Stimulated activated CD4-positive, alpha-beta T cell treated with anti-CD3 and anti-CD28 coated beads, Interleukin-2, amount 100 ng/mL, for 48 hours (primary cell): ENCODE measurements at places on chromosomes 3 and 15.

DNA sequence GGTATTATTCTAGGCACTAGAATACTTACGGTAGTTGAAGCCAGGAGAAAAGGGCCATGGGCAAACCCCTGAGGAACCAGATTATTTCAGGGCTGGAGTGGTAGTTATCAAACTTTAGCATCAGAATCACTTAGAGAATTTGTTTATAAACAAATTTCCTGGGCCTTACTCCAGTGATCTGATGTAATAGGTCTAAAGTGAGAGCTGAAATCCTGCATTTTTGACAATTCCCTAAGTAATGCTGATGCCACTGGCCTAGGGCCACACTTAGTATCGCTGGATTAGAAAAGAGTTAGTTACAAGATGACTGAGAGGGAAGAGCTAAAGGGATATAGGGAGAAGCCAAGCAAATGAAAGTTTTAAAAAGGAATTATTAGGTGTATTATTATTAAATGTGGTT, 412.5 kb upstream of the THRB start:
- DNase-seq = no peak

DNA sequence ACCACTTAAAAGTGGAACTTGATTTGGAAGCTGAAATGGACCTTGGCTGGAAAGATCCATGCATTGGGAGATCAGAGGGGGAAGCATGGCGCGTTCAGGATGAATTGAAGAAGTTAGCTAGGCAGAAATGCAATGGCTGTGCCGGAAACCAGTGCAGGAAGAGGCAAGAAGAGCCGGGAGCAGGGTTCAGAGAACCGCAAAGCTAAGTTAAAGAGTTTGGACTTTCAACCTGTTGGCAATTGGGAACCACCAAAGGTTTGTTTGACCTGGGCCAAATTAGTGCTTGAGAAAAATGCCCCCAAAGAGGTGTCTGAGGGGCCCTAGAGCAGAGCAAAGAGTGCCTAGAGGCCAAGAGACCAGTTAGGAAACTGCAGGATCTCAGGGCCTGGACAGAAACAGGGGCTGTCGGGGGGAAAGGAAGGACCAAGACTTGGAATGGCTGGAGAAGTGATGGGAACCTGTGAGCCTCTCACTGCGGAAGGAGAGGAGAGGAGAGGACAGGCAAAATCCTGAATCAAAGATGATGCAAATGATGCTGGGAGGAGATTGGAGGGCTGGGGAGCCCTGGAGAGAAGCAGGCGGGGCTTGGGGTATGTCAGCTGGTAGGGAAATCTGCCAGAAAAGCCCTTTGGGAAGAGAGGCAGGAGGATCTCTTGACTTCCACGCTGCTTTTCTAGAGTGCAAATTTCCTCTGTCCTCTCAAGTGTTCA, 49.3 kb downstream of the FAM174B start:
- no peak for DNase-seq

DNA sequence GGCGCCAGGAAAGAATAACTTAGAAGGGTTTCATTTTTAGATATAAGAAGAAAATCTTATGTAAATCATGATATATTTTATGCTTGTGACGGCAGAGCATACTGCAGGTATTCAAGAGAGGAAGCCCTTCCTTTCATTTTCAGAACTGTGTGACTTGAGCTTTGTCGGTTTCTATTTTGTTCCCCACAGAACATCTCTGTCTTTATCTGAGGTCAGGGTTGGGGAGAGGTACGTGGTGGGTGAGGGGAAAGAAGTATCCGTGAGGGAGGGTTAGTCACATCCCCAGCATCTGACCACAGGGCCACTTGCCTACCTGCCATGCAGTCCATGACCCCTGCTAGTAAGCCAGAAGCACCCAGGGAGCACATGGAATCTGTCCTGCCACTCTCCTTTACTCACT, 126.5 kb downstream of the DGKG start:
- DNase-seq = no peak

DNA sequence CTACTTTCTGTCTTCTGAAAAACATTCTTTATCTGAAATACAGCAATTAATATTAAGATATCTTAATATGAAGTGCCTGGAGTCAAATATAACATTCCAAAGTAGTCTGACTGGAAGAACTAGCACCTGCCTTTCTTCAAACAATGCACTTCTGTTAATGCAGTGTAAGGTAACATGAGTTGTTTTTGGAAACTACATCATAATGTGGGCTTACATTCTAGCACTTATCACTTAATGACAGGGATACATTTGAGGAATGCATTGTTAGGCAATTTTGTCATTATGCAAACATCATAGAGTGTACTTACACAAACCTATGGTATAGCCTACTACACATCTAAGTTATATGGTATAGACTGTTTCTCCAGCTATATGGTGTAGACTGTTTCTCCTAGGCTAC, 49.2 kb downstream of the SLC15A2 start:
- DNase-seq = no peak

DNA sequence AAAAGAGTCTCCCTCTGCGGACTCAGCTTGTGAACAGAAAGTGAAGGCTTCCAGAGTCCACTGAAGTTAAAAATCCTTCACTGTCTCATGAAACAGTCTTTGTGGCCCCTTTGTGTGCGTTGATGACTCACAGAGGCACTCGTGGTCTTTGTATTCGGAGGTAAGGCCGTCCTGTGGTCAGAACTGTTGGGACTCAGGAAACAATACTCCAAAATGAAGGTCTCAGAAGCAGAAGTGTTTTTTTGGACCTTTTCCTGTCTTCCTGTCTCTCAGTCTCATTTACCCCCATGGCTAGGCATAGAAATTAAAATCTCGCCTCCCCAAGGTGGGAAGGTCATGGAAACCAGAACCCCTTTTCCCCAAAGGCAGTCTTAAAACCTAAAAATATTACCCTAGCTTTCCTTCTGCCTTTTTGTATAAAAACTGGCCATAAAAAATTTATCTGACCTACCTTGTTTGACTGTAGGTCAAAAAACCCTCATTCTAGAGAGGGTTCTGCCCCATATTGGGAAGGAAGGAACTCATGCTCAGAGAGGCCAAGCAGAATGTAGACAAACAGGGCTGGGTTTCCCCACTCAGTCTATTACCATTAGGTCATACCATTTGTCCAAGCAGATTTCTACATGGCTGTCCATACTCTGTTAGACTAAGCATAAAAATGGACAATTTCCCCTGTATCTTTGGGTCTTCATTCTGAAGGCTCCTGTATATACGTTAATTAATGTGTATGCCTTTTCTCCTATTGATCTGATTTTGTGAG, 19.1 kb upstream of the EPB42 start:
- DNase-seq = no peak
